ENCODE measurements at places on chromosomes 11 and 22.

DNA sequence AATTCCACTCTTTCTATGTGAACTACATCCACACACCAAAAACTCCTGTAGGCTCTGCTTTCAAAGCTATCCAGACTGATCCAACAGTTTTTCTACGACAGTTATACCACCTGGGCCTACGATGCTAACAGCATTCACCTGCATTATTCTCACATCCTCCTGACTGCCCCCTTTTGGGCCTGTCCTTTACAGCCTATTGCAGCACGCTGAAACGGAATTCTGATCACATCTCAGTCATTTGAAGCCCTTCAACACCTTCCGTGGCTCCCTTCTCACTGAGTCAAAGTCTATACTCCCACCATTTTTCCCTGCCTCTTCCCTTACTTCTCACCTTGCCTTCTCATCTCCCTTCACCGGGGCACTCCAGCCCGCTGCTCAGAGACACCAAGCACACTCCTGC lies 791.3 kb upstream of the KIRREL3 start:
- DNase-seq, result no peak

DNA sequence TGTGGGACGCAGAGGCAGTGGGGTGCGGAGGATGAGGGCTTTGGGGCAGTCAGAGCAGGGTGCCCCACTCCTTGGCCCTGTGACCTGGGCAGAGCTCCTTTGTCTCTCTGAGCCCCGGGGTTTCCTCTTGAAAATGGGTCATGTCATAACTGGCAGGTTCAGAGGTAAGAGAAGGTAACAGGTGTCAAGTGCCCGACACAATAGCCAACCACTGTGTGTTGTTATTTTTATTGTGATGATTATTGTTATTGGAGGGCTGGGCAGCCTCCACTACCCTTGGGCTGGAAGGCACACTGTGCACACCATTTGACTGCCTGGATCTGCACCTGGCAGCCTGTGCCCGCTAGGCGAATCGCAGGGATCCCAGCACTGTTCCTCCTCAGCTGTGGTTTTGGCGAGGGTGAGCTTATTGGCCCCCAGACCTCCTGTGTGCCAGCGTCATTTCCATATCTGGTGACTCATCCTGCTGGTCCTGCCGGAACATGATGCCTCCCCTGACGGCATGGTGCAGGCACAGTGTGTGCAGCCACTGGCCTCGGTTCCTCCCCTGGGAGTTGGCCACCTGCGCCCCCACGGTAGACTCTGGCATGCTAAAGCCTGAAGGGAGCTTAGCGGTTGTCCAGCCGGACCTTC lies 15.4 kb upstream of the SOX10 start:
- no peak for DNase-seq

DNA sequence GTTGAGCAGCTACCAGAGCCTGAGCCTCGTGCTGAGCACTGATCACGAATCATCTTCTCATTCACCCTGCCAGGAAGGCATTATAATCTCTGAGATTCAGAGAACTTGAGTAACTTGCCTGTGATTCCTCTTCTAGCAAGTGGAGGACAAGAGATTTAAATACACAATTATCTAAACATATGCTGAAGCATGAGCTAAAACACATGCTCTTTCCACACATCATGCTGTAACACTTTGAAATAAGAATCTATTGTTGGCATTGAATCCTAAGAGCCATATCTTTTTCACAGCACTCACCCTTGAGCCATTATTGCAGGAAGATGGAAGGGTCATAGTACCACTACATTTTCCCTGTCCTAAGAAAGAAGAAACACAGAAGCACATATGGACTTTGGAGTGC lies 722.5 kb upstream of the API5 start:
- DNase-seq, result no peak

GRCh38 chr22:46499805-46500189 lies 37.6 kb downstream of the CELSR1 start:
- DNase-seq, result no peak

DNA sequence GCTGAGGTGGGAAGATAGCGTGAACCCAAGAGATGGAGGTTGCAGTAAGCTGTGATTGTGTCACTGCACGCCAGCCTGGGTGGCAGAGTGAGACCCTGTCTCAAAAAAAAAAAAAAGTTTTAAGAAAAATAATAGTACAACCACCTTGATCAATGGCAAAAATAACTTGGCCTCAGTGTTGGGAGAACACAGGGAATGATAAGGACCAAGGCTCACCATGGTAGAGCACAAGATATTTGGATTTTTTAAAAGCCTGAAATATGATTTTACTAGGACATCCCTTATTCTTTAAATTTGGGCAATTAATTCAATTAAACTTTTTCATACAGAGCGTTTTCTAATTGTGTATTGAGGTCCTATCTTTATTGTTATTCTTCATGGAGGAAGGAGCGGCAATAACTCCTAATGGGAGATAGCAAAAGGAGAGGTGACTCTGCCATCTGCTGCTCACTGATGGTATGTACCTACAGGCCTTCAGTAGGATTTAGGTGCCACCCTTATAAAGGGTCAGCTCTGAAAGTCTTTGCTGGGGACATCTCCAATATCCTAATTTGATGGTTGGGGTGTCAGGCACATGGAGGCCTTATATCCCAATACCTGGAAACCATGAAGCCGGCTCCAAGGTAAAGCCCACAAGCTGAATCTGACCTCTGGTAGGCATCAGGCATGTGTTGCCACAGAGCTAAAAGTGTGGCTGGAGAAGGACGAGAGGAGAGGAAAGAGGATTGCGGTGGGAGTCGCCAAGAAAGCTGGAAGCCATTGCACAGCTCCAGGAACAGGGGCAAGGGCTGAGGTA lies 21.9 kb upstream of the POLD3 start:
- no peak for DNase-seq

DNA sequence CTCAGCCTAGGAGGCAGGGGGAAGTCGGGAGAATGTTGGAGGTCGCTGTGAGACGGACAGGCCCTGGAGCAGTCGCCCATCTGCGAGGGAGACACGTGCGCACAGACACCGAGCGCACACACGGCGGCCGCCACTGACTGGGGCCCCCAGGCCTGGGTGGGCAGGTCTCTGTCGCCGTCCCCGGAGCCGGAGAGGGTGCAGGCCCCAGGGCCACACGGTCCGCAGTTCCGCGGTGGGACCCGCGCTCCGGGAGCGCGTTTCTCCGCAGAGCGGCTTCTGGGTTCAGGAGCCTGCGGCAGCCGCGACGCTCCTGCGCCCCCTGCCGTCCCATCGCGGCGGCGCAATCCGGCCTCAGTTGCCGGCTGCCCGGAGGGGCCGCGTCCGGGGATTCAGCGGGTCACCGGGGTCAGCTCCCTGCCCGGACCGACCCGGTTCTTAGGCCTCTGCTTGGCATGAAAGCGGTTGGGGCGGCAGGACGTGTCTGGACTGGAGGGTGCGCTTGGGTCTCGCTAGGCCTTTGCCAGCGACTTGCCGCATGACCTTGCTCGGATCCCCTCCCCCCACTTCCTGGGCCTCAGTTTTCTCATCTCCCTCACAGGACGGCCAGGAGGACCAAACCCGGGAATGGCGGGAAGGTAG lies 31.2 kb downstream of the PDE2A start:
- peak; percentile 42 for DNase-seq

DNA sequence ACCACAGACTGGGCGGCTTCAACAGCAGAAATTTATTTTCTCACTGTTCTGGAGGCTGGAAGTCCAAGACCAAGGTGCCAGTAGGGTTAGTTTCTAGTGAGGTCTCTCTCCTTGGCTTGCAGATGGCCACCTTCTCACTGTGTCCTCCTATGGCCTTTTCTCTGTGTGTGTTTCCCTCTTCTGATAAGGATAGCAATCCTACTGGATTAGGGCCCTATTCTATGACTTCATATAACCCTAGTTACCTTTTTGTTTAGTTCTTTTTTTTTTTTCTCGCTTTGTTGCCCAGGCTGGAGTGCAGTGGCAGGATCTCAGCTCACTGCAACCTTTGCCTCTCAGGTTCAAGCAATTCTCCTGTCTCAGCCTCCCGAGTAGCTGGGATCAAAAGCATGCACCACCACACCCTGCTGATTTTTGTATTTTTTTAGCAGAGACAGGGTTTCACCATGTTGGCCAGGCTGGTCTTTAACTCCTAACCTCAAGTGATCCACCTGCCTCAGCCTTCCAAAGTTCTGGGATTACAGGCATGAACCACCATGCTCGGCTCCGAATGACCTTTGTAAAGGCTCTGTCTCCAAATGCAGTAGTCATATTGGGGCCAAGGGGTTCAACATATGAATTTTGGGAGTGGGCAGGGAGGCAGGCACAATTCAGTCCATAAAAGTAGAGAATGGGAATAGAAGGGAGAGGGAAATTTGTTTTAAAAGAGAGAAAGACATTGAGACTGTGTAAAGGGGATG lies 25.5 kb upstream of the NNMT start:
- DNase-seq, result no peak

Data from stimulated activated CD8-positive, alpha-beta memory T cell treated with anti-CD3 and anti-CD28 coated beads, Interleukin-15, amount 100 ng/mL, for 4 hours (primary cell).